Hepatocyte (in vitro differentiated cells): ENCODE measurements at places on chromosomes 1 and 21.

GRCh38 chr1:184193451-184193850, 141.9 kb downstream of the TSEN15 start:
- peaks cover 17% of the 10 kb centered on the region for H3K4me1 ChIP-seq
- peaks cover 5% of the 10 kb centered on the region for H3K27me3 ChIP-seq
- no peaks in the 10 kb centered on the region for H3K36me3 ChIP-seq
- no peak overlapping the region for H3K27ac ChIP-seq
- DNase-seq = no peak

DNA sequence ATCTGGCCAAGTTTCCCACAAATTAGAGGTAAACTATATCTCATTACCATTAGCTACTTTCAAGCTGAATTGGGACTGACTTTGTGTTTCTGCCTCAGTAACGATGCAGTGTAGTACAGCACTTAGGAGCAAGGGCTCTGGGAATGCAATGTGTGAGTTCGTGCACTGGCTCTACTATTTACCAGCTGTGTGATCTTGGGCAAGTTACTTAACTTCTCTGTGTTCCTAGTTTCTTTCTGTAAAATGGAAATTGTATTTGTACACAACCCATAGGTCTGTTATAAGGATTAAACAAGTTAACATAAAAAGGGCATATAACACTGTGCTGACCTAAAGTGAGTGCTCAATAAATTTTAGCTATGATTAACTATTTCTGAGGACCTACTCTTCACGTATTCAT, 65.0 kb upstream of the CSF1 start:
- H3K27me3 ChIP-seq = no peaks in the 10 kb centered on the region
- H3K4me1 ChIP-seq = no peaks in the 10 kb centered on the region
- DNase-seq = no peak
- H3K27ac ChIP-seq = no peak overlapping the region
- H3K36me3 ChIP-seq = no peaks in the 10 kb centered on the region
- no peak overlapping the region for H3K4me3 ChIP-seq

- DNase-seq = no peak
- H3K4me1 ChIP-seq = no peaks in the 10 kb centered on the region
- no peaks in the 10 kb centered on the region for H3K27me3 ChIP-seq
Observed at GRCh38 chr1:195594773-195595172, 1013.5 kb downstream of the KCNT2 start.

GRCh38 chr1:227432981-227433380, 114.7 kb upstream of the CDC42BPA start:
- no peaks in the 10 kb centered on the region for H3K27me3 ChIP-seq
- H3K4me1 ChIP-seq = peaks cover 3% of the 10 kb centered on the region
- no peak for DNase-seq
- no peak overlapping the region for H3K4me3 ChIP-seq
- no peak overlapping the region for H3K27ac ChIP-seq

DNA sequence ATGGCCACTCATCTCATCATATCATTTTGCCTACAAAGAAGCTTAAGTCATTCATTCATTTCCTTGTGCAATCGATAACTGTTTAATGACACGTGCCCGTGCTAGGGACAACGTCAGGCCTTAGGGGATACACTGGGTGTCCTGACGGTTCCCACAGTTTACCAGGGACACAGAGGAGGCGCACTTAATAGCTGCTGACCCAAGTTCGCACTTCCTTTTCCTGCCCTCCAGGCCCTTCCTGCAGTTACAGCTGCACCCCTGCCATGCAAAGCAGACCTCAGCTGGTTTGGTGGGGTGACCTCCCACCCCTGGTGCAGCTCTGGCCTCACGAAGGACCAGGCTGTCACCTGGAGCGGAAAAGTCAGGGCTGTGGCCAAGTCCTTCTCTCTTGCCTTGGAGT, 4.2 kb downstream of the SPATA21 start:
- no peak overlapping the region for H3K4me3 ChIP-seq
- no peak overlapping the region for H3K27ac ChIP-seq
- no peaks in the 10 kb centered on the region for H3K27me3 ChIP-seq
- no peak for DNase-seq
- H3K4me1 ChIP-seq = no peaks in the 10 kb centered on the region
